Stimulated activated naive CD8-positive, alpha-beta T cell treated with anti-CD3 and anti-CD28 coated beads, Interleukin-15, amount 100 ng/mL, for 72 hours (primary cell): ENCODE measurements at places on chromosomes 1 and 21.

GRCh38 chr1:212104586-212105325 lies 69.2 kb downstream of the DTL start:
- no peak for DNase-seq

DNA sequence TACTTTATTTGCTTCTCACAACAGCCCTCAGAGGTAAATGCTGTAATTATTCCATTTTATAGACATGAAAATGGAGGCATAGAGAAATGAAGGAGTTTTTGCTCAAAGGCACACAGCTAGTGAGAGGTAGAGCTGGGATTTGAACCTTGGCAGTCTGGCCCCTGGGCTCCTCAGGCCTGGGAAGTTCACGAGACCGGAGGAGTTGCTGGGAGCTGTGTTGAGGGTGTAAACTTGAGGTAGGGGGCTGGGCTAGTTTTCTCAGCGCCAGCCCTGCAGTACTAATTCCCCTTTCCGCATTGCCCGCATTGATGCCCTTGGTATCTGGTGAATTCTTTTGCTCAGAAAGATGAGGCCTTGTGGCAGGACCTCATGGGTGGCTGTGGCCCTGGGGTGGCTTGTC lies 73.3 kb downstream of the PTPRU start:
- no peak for DNase-seq

- DNase-seq, result no peak
Observed at GRCh38 chr1:15256584-15256983, 9.6 kb downstream of the FHAD1 start.

GRCh38 chr1:47865881-47866535 lies 131.2 kb downstream of the TRABD2B start:
- DNase-seq, result no peak

DNA sequence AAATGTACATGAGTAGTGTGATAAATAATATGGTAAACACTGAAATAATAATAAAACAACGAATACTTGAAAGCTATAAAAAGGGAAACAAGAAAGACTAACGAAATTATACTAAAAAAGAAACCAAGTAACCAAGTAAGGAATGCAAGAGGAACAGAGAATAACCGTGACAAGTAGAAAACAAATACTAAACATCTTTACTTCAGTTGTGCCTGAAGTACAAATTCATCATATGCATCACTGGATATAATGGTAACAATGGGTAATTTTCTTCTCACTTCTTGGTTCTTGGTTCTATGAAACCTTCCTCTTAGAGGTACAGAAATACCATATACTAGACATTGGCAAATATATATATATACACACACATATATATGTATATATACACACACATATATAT lies 1093.6 kb upstream of the B3GALT2 start:
- DNase-seq, result no peak

- no peak for DNase-seq
Observed at GRCh38 chr21:37940691-37941090, 24.4 kb upstream of the KCNJ6 start.
